ENCODE measurements at places on chromosomes 13 and 19.

- no peak for DNase-seq
Measured at GRCh38 chr19:56504581-56504980, 3.1 kb upstream of the ZNF471 start.

DNA sequence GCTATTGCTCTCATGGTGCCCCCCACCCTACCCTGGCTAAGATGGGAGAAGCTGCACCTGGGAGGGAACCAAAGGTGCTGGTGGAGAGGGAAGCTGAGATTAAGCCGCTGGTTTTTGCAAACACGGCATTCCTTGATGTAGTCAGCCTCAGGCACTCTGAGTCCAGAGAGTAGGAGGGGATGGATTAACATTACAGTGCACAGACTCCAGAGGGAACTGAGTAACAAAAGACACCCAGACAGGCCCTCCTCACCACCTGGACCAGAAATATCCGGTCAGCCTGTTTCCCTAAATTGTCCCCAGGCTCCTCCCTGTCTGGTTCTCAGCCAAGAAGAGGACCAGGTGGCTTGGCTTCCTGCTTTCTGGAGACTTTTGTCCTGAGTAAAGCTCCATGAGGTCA is 28.9 kb upstream of the PABPC3 start:
- no peak for DNase-seq

DNA sequence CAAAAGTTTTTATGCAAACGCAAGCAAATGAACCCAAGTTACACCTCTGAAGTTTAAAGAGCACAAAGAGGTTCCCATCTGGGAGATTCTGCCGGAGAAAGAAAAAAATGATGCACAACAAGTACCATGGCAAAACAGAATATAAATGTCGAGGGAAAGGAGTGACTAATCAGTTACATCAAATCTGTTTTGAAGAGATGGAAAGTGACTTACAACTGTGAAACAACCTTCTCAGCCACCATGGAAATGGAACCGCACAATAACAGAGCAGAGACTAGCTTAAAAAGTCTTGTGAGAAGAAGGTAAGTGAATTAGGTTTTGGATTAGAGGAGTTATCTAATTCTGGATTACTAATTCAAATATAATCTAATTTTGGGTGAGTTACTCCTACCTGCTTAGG is 2.4 kb downstream of the HSPH1 start:
- no peak for DNase-seq

GRCh38 chr13:31923134-31923763 is 108.3 kb upstream of the FRY start:
- DNase-seq: no peak

GRCh38 chr13:114264886-114265611 is 16.4 kb upstream of the UPF3A start:
- no peak for DNase-seq

DNA sequence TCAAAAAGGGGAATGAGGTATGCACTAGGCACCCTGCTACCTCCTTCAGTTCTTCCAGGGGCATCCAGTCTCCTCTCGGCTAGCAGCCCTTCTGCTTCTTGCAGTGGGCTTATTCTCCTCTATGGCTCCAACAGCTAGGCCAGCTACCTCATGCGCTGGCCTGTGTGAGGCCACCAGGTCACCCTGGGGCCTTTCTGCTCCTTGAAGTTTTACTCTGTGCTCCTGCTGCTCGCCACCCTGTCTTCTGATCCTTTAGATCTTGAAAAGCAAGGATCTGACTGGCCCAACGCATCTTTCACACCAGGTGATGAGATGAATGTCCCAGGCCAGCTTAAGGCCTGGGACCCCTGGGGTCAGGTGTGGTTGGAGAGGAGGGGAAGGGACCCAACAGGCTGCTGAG is 66.2 kb downstream of the RUBCNL start:
- no peak for DNase-seq

DNA sequence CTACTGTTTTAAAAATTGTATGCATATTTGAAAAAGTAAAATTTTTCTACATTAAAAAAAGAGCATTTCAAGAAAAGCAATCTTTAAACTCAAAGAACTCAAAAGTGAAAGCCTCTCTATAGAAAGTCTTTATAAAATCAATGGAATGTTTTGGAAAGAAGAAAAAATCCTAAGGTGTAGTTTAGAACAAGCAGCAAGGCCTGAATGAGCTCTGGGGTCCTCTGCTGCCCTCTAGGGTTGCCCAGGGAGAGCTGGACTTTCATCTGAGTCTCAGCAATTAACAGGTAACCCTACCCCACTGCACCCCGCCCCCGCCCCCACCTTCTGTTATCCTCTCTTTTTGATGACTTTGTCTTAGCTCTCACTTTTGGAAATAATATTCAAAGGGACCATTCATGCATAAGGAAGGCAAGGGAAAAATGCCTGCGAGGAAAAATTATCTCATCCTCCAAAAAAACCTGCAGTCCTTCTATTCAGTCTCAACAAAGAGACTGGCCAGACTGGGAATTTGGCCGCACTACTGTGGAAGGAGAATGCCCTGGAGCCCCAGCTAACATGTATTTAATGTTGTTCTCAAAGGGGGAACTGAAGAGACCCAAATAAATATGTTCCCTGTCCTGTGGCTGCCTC is 24.1 kb downstream of the SLC25A30 start:
- peak; percentile 18 for DNase-seq

DNA sequence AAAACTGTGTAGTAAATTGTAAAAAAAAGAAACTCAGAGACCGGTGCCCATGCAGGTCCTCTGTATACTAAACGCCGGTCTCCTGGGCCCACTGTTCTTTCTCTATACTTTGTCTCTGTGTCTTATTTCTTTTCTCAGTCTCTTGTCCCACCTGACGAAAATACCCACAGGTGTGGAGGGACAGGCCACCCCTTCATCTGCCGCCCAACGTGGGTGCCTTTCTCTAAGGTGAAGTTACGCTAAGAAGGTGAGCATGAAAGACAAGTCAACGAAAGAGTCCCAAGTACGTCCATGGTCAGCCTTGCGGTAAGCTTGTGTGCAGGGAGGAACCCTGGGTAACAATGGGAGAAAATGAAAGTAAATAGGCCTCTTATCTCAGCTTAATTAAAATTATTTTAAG is 48.0 kb upstream of the WASF3 start:
- DNase-seq: no peak

DNA sequence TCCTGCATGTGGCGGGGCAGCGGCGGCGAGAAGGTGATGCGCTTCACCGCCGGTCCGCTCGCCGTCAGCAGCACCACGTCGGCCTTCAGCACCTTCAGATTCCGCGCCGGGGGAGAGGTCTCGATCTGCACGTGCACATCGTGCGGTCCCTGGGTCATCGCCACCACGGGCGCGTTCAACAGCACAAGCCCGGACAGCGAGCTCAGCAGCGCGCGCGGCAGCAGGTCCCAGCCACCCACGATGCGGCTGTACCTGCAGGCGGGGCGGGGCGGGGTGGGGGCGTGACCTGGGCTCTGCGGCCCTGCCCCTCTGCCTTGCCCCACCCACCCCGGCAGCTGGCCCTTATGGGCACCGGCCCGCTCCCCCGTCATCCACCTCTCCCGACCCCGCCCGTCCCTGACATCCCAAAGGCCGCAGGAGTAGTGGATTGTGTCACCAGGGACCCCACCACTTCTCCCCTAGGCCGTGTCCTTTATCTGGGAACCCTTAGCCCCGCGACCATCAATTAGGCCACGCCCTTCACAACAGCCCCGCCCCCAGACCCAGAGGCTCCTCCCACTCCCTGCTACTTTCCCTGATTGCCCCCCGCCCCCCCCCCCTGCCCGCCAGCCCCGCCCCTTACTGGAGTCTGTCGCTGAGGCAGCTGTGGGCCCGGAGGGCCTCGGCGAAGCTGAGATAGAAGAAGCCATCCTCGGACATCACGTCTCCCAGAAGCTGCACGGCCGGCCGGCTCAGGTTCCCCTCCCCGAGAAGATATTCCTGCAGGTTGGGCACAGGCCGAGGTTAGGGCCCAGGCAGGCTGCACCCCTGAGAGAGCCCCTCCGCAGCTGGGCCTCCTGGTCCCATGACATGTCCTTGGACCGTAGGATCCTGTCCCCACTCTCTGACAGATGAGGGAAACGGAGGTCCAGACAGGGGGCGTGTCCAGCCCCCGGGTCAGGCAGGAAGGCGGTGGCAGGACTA is 6.1 kb downstream of the IL4I1 start:
- peak; percentile 56 for DNase-seq

DNA sequence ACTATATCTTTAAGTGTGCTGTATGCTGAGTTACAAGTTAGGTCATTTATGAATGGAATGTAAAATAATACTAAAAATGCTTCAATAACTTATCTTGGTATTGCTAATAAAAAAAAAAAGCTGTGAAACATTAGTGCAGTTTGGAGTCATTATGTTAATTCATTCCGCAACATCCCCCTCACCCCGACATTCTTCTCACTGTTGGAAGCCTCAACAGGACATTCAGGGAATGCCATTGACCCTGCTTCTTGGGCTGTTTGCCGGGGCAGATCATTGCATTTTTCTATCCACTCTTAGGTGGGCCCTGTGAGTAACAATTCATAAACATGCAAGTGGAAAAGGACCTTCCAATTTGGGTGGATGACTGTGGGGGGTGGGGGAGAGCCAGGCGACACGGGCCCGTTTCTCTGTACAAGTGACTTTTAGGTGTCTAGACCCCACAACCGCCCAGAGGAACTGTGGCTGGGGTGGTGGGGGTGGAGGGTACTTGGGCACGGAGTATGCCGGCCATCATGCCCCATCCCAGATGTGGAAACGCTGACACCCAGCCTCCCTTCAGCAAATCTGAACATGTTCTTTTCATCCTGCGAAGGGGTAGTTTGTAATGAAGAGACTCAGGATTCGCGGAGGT is 185.9 kb downstream of the ZNF536 start:
- DNase-seq: no peak

GRCh38 chr13:71021825-71022422 is 845.1 kb downstream of the DACH1 start:
- DNase-seq: no peak

DNA sequence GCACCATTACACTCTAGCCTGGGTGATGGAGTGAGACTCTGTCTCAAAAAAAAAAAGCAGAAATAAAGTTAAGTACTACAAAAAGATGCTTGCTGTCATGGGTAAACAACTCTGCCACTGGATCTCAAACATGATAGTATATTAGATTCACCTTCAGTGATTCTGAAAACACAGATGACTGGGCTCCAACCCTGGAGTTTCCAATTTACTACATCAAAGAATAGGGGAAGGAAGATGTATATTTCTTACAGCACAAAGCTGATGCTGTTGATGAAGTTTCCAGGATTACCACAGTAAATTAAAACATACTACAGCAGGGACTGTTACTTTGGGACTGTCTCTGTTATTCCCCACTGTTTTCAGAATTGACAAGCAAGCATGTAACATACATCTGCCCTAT is 5.2 kb downstream of the ZNF561 start:
- DNase-seq: no peak

DNA sequence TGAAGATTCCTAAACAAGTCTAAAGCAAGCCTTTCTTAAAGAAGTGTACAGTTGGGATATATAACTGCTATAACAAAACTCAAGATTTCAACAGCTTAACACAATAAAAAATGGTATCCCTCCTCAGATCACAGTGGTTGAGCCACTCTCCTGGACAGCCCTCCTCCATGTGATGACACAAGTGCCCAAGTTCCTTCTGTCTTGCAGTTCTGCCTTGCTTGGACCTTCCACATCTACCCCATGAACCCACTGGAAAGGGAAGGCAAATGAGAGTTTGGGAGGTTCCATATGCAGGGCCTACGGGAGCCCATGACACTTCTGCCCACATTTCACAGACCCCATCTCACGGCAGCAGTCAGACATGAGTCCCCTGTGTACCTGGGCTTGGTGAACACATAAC is 659.2 kb downstream of the UQCRFS1 start:
- no peak for DNase-seq

- DNase-seq: peak; percentile 23
Measured at GRCh38 chr13:24261566-24261965, 47.8 kb upstream of the C1QTNF9 start.

- no peak for DNase-seq
Measured at GRCh38 chr13:66887088-66887487, 343.0 kb downstream of the PCDH9 start.

All from MM.1S (cell line).